Hematopoietic multipotent progenitor cell (in vitro differentiated cells): ENCODE measurements at places on chromosomes 4 and X.

DNA sequence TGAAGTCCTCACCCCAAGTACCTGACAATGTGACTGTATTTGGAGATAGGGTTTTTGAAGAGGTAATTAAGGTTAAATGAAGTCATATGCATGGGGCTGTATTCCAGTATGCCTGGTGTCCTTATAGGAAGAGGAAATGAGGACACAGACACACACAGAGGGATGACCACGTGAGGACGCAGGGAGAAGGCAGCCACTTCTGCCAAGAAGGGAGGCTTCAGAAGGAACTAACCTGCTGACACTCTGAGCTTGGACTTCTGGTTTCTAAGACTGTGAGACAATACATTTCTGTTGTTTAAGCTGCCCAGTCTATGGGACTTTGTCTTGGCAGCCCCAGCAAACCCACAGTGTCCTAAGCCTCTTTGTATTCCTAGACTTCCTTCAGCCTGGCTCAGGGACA, 3.0 kb upstream of the SLC2A9 start:
- DNase-seq: no peak

GRCh38 chr4:56863441-56864139, 42.1 kb upstream of the SPINK2 start:
- DNase-seq: peak; percentile 76

DNA sequence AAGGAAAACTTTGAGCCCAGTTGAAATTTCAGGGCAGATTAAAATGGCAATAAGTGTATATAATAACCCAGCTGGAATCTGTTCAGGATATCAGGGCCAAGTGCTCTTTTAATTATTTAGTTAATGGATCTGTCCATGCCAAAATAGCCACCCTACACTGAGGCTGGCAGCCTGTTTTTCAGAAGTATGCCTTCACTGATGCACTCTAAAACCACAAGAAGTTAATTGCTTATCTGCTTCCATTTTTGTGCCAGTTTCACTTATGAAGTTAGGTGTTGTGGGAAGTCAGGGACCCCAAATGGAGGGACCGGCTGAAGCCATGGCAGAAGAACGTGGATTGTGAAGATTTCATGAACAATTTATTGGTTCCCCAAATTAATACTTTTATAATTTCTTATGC, 960.3 kb downstream of the C4orf33 start:
- DNase-seq: no peak

- no peak for DNase-seq
These were observed 20.9 kb upstream of the CD99L2 start for GRCh38 chrX:150919401-150919800.

DNA sequence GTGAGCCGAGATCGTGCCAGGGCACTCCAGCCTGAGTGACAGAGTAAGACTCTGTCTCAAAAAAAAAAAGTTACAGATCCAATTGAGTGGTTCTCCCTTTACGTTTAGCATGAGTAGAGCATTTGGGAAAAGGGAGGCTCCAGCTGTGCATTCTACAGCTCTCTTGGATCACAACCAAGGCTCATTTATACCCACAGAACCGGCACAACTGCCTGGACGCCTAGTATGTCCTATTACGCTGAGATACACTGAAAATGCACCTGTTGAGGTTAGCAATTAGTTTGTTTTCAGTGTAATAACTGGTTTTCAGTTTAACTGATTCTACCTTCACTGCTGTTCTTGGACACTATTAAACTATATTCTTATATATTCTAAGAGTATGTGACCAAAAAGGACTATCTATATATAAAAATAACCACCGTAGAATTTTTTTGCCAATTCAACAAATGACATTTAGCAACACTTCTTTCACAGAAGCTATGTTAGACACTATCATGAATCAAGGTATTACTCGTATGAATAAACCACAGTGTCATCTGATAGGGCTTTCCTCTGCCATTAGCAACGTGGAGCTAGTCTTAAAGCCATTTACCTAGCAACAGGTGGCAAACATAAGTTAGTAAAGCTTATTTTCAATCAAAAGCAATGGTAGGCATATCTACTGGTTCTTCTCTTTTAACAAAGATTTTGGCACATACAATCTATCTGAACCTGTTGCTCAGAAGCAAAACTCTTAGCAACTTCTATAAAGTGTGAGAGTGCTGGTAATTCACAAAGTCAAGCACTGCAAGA, 3.6 kb downstream of the OTUD4 start:
- DNase-seq: no peak
